A549 treated with RU486 at 1 μM for 4 hours (cell line): ENCODE measurements at places on chromosomes 1 and 21. TPM values are rescaled to one million over a fixed set of nuclear protein-coding genes. Genes with fewer than 3 reads are reported as not detected.

KCNE2 gene
- total RNA-seq = not detected in 5 replicates

MX2 gene
- 0.03 to 0.26 TPM (median 0.21 TPM) in 3 of 5 replicates, not detected in the others for total RNA-seq

ZBTB37 gene
- 0.73 to 1.5 TPM (median 1.1 TPM) in 5 replicates for total RNA-seq

TMEM52 gene
- total RNA-seq = 0.30 to 1.0 TPM (median 0.88 TPM) in 5 replicates

TARBP1 gene
- 10.0 to 15.9 TPM (median 12.9 TPM) in 5 replicates for total RNA-seq

ADARB1 gene
- 4.4 to 7.9 TPM (median 5.0 TPM) in 5 replicates for total RNA-seq

CDA gene
- total RNA-seq = 28.9 to 42.4 TPM (median 35.2 TPM) in 5 replicates
